Spinal cord (tissue), 10 donors: ENCODE measurements at places on chromosomes 4 and X.

- no peak for DNase-seq
Measured at GRCh38 chrX:135740681-135741149, 27.3 kb downstream of the CT45A1 start.

DNA sequence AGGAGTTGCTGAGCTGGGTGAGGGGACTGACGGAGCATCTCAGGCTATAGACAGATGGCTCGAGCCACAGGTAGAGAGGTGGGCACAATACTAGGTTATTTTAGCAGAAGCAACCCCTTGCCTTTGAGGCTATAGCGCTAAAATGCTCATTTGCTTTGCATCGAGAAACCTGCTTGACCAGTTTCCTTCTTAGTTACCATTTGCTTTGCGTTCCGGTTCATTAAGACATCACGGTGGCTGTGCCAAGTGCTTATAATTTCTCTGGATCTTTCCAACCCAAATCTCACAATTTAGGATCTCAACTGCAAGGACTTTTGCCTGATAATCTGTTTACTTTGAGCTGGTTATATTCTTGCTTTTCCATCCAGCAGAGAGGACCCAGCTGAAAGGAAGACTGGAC lies 40.8 kb downstream of the DLG3 start:
- no peak for DNase-seq

- DNase-seq, result no peak
Measured at GRCh38 chr4:13496605-13497004, 12.5 kb upstream of the RAB28 start.

GRCh38 chr4:163171590-163171989 lies 4.9 kb upstream of the NAF1 start:
- DNase-seq, result no peak

DNA sequence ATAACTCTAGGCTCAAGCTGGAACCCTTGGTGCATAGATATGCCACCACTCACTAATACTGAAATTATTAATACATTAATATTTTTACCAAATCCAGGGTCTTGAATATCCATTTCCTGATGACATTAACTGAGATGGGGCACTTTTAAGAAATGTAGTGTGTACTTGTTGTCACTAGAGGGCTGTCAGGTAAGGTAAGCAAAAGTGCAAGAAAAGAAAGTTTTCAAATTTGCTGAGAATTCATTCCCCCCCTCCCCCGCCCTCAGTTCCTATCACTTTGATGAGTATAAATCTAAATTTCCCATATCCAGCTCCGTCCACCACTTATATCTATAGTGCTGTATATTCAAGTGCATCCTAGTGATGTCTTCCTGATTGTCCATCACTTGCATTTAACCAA lies 20.5 kb upstream of the WDR44 start:
- DNase-seq, result no peak

DNA sequence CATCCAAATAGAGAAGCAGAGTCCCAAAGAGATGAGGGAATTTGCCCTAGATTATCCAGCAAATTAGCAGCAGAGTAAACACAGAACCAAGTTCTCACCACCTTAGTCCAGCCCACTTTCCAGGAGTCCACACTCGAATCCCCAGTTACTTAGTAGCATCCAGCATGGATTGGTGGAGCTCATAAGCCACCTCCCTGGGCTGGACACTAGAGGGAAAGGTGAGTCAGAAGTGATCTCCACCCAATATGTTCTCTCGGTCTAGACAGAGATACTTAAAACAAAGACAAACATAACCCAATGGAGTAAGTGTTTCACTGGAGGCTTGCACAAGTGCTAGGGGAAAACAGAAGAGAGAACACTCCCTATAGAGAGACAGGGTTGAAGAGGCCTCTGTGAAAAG lies 105.1 kb upstream of the CPEB2 start:
- no peak for DNase-seq

GRCh38 chrX:15681433-15681832 lies 16.8 kb upstream of the CLTRN start:
- DNase-seq, result no peak

DNA sequence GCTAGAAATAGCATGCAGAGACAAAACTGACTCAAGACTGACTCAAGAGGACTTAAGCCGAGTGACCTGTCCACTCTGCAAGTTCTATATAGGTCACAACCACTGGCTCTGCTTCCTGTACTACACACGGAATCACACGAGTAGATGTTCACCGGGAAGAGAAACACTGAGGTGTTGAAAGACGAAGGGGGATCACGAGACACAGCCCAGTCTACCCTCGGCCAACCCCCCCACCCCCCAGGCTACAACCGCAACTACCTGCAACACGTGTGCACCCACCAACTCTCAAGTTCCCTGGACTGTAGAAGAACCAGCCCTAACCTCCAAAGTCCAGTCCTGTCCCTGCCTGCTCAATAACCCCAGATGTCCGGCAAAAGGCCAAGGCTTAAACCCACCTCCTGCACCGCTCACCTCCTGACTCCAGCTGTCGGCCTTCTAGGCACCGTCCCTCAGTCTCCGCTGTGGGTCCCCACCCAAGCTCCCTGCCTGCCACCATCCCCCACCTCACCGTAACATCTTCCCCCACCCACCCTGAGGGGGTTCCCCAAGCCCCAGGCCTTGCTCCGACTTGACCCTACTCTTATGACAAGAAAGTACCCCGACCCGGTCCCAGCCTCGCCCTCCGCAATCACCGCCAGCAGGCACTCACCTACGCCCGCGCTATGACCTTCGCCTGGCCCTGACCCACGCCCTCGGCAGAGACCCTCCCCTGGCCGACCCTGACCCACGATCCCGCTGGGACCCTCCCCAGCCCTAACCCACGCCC lies 739 bp downstream of the GAK start:
- no peak for DNase-seq

DNA sequence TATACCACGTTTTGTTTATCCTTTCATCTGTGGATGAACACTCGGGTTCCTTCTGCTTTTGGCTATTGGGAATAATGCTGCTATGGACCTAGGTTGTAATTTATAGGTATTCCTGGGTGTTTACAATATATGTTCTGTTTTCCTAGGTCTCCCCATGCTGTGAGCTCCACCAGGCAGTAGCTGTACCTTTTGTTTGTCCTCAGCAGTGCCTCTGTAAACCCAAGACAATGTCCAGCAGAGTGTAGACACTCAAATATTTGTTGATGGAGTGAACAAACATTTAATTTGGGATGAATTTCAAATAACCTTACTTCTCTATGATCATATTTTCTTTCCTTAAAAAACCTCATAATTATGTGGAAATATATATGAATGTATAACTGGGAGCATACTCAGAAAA lies 259.5 kb upstream of the BOD1L1 start:
- DNase-seq, result no peak

DNA sequence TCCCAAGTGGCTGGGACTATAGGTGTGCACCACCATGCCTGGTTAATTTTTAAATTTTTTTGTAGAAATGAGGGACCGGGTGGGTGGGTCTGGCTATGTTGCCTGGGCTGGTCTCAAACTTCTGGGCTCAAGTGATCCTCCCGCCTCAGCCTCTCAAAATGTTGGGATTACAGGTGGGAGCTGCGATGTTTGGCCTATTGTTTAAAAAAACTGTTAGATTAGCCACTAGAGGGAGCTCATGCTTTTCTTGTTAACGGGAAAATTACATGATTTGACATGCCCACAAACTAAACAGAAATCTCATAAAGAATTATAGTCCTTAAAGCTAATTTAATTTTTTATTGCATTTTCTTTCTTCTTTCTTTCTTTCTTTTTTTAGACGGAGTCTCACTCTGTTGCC lies 5.0 kb upstream of the SDAD1 start:
- no peak for DNase-seq

- DNase-seq, result no peak
Measured at GRCh38 chr4:172750910-172751309, 417.7 kb upstream of the GALNT7 start.

GRCh38 chrX:47228550-47229270 lies 4.1 kb upstream of the USP11 start:
- DNase-seq, result no peak

- DNase-seq, result no peak
Measured at GRCh38 chrX:67619253-67619652, 75.4 kb downstream of the AR start.

DNA sequence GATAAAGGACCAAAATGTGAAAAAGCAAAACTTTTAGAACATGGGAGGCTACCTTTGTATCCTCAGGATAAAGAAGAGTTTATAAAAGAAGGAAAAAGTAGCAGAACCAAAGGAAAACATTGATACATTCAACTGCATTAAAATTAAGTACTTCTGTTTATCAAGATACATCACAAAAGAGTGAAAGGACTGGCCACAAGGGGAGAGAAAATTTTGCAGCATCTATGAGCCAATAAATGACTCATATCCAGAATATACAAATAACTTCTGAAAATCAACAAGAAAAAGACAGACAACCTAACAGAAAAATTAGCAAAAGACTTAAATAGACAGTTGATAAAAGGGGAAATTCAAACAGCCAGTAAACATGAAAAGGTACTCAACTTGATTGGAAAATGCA lies 177.1 kb downstream of the RBMX2 start:
- DNase-seq, result no peak

DNA sequence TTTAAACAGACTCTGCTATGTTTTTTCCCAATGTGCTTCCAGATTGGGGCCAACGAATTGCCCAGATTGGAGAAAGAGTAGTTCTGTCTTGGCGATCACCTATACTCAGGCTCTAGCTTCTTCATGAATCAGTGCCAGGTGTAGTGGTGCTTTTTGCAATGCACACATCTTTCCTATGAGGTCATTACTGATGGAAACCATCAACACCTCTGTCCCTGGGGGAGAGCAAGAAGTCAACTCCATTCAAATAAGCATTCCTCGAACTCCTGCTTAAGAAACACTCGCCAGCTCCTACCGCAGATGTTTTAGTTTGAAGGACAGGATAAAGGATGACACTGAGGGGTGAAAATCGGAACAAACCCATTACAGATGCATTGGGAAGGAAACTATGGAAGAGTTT lies 156.5 kb upstream of the DKK2 start:
- DNase-seq, result no peak

DNA sequence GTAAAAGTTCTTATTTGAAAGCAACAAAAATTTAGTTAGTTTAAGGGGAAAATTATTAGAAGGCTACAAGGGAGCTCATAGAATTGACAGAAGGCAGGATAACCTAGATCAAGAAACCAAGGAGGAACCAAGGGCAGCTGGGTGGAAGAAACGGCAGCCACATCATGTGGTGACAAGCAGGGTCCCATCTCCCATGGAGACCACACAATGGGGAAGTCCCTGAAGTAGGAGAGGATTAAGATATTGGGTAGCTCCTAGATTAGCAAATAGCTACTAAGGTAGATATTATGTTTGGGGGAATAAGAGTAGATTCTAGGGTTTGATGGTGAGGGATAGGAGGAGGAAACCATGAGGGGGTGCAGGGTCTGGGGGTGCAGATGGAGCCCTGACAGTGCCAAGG lies 48.0 kb upstream of the TMEM154 start:
- no peak for DNase-seq

DNA sequence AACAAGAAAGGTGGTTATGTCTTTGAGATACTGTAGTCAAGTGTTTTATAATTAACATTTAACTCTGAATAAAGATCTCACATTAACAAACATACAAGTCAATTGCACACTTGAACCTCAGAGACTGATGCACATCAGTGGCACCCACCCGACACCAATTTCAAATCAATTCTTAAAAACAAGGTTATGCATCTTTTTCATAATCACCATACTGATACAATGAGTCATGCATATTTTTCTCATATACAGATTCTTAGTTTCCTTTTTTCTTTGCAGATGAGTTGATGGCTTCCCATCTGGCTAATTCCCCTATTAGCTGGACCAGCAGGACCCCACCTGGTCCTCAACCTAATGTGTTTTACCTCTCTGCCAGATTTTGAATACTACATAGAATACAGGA lies 136.2 kb upstream of the RPL34 start:
- no peak for DNase-seq

- DNase-seq, result no peak
Measured at GRCh38 chrX:21166272-21166982, 207.8 kb upstream of the CNKSR2 start.

GRCh38 chrX:10433296-10433965 lies 187.0 kb downstream of the MID1 start:
- no peak for DNase-seq
